ENCODE measurements at places on chromosomes 16 and 17.

- DNase-seq: peak; percentile 49
These were observed 65.2 kb downstream of the TNFRSF13B start for GRCh38 chr17:16906680-16907079.

GRCh38 chr17:72556944-72557826 lies 436.4 kb downstream of the SOX9 start:
- peak; percentile 8 for DNase-seq

DNA sequence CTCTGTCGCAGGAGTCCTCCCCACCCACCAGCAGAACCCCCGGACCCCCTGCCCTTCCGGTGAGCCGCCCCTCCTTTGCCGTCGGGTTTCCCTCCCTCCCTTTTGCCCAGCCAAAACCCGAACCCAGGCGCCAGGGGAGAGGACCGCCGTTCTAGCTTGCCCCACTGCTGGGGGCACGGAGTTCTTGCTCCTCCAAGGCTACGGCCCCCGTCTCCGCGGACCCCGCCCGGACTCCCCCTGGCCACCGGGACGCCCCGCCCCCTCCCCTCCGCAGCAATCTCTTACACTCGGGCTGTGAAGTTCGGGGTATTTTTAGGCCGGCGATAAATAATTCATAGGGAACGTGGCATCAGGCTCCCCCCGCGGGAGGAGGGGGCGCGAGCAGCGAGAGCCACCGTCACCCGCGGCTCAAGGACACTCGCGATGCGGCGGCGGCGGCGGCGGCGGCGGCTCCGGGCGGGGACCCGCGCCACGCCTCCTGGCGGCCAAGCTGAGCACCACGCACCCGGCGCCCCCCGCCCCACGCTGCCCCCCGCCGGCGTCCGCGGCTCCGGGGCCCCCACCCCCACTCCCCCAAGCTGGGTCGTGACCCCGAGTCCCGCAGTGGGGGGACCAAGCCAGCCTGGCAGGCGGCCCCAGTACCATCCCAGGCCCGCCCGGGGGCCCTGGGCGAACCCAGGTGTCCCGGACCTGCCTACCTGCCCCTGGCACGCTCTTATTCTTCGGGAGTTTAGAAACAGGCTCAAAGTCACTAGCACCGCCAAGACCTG lies at the start of gene GRIN2C:
Gene GRIN2C, minus strand, starts transcription at position 427 of the 770 bp plus-strand sequence. CDS start 4,793 bp downstream, outside the sequence.
- DNase-seq: no peak

DNA sequence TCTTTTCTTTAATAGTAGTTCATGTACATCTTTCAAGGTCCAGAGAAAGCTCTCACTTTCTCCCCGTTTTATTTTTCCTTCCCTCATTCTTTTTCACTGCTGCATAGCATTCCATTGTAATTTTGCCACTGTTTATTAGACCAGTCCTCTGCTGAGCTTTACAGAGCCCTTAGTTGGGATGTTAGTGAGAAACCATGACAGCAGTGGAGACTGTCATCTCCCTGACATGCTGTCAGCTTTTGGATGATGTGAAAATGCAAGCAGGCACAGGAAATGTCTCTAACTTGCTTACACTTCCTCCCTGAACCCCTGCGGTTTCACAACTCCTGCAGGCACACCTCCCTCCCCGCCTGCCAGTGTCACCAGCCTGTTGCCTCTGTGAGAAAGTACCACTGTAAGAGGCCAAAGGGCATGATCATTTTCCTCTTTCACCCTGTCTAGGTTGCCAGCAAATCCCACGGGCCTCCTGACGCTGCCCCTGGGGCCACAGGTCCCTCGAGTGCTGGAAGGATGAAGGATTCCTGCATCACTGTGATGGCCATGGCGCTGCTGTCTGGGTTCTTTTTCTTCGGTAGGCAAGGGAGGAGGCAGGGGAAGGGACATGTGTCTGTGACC lies at the start of gene ITGAL:
Gene ITGAL, plus strand, starts transcription at position 415 of the 615 bp plus-strand sequence. Its CDS starts 96 bp downstream, at position 511.
- DNase-seq: no peak

DNA sequence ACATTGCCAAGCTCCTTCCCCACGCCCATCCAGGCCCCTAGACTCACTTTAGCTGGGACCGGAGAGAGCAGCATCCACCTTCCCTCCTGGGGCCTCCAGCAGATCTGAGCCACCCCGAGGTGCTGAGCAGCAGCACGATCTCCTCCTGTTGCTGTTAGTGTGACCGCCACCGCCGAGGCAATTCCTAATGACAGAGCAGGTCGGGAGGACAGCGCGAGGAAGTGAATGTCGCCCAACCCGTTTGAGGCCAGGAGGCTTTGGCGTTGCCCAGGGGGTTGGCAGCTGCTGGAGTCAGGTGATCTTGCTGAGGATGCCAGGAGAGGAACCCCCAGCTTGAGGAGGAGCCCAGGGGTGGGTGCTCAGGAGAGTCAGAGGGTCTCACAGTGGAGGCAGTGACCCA lies at the start of gene RNF222:
Gene RNF222, minus strand, starts transcription at position 192 of the 400 bp plus-strand sequence. CDS start 4,366 bp downstream, outside the sequence.
- no peak for DNase-seq

GRCh38 chr17:55833306-55833705 lies 82.5 kb downstream of the PCTP start:
- no peak for DNase-seq

DNA sequence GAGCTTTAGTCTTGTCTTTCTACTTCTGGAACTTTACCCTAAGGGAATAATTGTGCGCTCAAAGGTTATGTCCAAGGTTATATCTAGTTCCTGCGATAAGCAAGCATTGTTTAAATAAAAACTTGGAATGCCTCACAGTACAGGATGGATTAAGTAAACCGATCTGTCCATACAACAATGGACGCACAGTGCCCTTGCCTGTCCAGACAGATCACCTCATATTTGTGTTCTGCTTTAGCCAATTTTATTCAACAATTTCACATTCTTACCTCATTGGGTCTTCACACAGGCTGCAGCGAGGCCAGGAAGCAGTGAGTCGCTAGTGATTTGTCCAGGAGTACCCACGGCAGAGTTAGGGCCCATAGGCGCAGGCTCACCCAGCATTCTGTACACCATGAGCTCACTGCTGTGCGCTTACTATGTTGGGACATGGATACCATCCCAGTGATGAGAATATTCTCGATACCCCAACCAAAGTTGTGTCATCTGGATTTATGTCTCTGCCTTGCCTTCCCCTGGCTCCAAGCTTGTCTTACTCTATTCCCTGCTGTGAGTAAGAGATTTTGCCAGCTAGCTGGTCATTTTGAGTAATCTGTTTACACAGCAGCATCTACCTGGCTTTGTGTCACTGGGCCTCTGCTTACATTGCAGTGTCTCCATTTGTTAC lies 39.8 kb downstream of the USP43 start:
- no peak for DNase-seq

DNA sequence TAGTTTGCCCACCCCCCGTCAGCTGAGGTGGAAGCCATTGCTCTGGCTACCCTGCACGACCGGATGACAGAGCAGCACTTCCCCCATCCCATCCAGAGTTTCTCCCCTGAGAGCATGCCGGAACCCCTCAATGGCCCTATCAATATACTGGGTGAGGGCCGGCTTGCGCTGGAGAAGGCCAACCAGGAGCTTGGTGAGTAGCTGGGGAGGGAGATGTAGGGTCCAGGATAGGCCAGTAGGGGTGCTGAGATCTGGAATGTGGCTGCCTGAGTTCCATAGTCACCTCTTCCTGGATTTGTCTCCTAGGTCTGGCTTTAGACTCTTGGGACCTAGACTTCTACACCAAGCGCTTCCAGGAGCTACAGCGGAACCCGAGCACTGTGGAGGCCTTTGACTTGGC lies 6.4 kb downstream of the PFAS start:
- DNase-seq: no peak

- DNase-seq: no peak
These were observed 96.3 kb downstream of the WWOX start for GRCh38 chr16:78195797-78196196.

GRCh38 chr17:68273722-68274121 lies 17.2 kb downstream of the SLC16A6 start:
- no peak for DNase-seq

- no peak for DNase-seq
These were observed 145.3 kb downstream of the IRF8 start for GRCh38 chr16:86044241-86044671.

DNA sequence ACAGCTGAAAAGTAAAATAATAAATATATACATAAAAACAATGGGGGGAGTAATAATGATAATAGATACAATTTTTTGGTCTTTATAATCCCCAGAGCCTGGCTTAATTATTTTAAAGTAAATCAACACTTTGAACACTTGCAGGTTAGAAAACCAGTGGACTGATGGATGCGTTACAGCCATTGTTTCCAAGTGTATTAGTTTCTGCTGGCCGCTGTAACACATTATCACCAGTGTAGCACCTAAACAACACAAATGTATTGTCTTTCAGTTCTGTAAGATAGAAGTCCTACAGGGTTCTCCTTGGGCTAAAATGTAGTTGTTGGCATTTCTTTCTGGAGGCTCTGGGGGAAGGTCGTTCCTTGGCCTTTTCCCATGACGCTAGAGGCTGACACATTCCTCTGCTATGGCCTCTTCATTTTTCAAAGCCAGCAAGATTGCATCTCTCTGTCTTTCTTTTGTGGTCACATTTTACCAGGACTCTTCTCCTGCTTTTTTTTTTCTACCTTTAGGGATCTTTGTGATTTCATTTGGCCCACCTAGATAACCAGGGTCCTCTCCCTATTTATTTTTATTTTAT lies 116.8 kb downstream of the WWOX start:
- DNase-seq: no peak

GRCh38 chr17:10871914-10872313 lies 34.0 kb upstream of the PIRT start:
- no peak for DNase-seq

GRCh38 chr16:73916829-73917594 lies 379.6 kb upstream of the PSMD7 start:
- no peak for DNase-seq

GRCh38 chr17:28878981-28879380 lies 18.6 kb downstream of the FLOT2 start:
- no peak for DNase-seq

DNA sequence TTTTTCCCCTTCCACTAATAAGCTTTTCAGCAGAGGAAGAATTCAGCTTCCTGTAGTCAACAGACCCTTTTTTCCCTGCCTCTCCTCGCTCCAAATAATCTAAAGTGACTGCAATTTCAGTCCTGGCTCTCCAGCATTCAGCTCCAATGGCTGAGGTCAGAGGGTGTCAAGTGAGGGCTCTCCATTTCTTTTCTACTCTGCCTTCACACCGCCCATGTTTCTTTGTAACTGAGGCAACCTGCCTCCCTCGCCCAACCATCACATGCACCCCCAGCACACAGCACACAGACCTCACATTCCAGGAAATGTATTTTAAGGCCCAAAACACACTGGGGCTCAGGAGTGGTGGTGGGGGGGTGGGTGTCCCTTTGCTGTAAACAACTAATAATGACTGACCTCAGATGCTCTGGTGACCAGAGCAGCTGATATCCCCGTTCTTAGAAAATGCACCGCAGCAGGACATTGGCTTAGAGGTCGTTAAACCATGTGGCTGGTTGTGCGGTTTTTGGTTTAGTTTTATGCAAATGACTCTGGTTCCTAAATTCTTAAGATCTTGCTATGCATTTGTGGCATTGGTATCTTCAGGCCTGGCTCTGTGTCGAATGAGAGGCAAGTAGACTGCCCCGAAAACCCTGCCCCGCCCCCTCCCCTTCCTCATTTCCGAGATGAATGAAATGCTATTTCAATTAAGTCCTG lies 203.6 kb downstream of the ZFHX3 start:
- no peak for DNase-seq

DNA sequence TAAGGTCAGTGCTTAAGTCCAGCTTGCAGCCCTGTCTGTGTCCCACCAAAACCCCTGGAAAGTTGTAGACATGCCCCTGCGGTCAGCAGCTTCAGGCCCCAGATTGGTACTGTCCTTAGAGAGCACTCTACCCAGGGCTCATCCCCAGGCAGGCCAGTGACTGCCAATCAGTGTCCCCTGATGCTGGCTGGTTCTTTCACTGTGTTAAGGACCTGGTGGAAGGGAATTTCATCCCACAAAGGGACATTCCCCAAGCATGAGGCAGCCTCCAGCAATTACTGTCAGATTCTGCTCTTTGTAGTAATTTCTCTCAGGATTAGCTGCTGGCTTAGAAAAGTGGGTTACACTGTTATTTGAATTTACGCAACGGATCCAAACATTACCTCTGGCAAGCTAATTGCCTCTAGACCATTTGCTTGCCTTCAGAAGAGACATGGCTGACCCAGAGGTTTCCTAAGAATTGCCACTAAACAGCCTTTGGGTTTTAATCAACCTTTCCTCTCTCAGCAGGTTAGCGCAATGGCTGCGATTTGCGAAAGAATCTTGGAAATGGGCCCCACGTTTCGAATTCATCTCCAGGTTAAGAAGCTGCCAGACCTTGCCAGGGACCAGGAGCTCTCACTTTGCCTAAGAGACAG lies 5.9 kb downstream of the IRX6 start:
- DNase-seq: no peak

GRCh38 chr16:19281246-19281645 lies 4.3 kb upstream of the CLEC19A start:
- no peak for DNase-seq

GRCh38 chr17:50108556-50108955 lies 13.4 kb downstream of the PDK2 start:
- no peak for DNase-seq

DNA sequence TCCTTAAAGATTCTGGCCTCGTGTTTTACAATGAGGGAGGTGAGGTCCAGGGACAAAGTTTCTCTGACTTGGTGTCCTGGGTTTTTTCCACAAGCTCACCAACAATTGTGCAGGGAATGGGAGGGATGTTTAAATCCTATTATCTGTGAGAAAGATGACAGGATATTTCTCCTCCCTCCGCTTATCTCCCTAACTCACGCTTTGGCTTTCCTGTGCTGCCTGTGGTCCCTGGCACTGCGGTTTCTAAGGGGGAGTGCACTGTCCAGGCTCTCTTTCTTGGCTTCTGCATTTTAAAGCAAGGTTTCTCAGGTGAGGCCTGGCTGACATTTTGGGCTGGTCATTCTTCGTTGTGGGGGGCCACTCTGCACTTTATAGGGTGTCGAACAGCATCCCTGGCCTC lies 16.4 kb downstream of the GGA3 start:
- no peak for DNase-seq

DNA sequence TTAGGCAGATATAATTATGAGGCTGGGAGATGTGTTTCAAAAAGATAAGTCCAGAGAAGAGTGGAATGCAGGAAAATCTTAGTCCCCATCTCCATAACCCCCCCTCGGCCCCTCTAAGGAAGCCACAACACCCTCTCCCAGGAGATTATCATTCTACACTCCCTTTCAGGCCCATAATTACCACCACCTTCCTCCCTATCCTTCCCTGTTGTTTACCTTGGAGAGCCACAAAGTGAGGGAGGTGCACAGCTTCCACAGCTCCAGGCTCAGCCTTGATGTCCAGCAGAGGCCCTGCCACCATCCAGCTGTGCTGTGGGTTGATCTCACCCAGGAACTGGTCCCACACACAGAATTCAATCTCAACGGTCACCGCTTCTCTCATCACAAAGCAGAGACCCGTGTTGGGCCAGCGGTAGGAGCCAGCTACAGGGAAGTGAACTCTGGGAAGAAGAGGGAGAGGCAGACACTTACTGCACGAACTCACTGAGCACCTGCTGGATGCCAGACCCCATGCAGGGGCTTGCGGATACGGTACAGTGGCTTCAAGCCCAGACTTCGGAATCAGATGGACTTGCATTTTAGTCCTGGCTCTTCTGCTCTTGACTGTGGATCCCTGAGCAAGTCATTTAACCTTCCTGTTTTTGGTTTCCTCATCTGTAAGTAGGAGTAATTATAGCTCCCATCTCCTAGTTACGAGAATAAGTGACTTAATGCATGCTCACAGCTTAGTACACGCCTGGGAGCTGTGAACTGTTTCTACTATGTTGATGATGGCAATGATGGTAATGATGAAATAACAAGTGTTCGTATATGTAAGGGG lies 44.1 kb downstream of the MIS12 start:
- DNase-seq: no peak
